ENCODE measurements at places on chromosomes 7 and 10. TPM values are rescaled to one million over a fixed set of nuclear protein-coding genes. Genes with fewer than 3 reads are reported as not detected.

NUDT13 gene
- 40.4 TPM for total RNA-seq

RET gene
- total RNA-seq = 0.38 TPM

DNA sequence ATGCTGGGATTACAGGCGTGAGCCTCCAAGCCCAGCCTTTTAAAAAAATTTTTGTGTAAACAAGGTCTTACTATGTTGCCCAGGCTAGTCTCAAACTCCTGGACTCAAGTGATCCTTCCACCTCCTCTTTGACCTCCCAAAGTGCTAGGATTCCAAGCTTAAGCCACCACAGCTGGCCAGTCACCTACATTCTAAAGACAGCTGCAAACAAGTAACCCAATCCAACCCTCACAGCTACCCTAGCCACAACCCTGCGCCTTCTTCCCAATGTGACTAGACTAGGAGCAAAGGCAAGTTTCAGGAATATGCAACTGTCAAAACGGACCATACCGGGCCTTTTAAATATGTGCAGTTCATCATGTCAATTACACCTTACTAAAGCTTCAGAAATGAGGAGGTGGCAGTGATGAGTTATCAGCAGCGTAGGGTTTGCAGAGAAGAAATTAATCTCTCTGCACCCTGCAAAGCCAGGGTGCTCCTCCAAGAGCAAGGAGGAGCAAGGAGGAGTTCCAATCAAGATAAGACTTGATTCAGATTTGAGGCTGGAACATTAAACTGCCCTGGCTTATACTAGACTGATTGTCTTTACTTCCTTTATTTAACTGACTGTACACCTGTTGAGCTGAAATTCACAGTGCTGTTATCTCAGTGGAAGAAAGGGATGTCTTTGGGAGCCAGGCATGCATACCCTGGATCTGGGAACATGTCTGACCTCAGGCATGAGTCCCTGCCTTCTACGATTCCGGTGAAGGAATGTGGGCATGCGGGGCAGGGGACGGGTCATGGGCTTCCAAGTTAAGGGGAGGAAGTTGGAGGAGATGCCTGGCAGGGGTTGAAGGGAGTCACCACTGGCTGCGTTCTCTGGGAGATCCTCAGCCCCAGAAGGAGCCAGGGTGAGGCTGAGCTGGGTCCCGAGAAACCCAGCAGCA lies 15.5 kb upstream of the TMEM120A start:
- DNase-seq = no peak

GRCh38 chr7:80106498-80107113 lies 28.0 kb upstream of the GNAI1 start:
- DNase-seq = no peak

GRCh38 chr10:60948851-60949250 lies 4.9 kb upstream of the RHOBTB1 start:
- no peak for DNase-seq

DNA sequence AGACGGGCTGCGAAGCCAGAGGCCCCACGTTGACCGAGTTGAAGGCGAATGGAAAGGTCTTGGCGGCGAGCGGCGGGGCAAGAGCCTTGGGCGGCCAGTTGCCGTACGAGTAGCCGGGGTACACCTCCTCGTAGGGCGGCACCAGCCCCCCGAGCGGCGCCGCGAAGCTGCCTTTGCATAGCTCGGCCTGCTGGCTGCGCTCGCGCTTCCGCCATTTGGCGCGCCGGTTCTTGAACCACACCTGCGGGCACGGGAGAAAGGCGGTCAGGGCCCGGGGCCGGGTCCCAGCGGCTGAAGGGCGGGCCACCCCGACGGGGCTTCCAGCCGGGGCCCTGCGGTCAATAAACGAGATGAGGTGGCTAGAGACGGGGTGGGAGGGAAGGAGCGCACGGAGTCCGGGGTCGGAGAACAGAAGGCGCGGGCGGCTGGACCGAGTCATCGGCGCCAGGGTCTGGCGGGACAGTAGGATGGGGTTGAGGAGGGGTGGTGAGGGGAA lies 4.8 kb downstream of the ELOVL3 start:
- no peak for DNase-seq

DNA sequence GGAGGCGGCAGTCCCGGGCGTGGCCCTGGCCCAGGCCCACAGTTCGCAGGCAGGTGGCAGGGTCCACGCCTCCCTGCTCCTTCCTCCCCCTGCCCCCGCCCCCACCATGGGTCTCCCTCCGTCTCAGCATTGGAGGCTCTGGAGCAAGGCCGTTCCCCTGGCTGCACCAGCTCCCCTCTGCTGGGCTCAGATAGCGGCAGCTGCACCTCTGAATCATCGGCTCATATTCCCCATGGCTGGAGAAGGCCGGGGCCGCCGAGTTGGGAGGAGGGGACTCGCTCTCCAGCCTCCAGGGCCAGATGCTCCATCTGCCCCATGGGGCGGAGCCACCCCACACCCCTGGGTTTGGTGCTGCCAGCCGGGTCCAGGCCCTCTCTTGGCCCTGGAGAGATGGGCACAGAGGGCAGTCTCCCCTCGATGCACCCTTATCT lies 145.0 kb downstream of the ELFN1 start:
- no peak for DNase-seq

DNA sequence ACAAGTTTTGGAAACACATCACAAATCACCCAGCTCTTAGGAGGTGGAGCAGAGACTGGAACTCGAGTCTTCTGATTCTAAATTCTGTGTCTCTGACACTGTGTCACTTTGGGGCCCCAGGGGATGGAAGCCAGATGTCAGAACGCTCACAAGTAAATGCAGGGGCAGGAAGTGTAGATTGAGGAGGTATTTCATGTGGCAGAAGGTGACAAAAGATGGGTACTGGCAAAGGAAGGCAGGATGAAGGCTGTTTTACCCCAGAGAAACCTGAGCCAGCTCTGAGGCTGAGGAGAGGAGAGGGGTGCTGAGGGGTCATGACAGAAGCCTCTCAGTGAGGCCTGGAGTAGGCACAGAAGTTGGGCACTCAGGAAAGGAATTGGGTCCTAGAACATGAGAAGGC lies 6.0 kb upstream of the PURB start:
- DNase-seq = no peak

DNA sequence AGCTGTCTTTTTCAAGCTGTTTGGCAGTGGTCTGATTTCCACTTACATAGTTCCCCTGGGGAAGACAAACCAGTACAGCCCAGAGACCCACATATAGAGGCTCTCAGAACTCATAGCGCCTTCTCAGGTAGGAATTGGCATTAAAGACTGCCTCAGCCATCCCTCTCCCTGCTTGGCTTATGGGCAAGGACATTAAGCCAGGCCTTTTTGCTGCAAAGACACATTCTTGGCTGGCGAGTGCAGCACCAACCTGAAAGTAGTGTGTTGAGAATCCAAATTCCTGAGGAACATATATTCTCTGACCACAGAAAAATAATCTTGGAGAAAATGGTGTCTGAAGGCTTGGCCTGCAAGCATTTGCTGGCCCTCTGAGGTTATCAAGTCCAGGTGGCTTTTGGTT lies 39.2 kb upstream of the HPS1 start:
- DNase-seq = peak; percentile 38

PRKG1 gene
- total RNA-seq = 0.22 TPM

DNA sequence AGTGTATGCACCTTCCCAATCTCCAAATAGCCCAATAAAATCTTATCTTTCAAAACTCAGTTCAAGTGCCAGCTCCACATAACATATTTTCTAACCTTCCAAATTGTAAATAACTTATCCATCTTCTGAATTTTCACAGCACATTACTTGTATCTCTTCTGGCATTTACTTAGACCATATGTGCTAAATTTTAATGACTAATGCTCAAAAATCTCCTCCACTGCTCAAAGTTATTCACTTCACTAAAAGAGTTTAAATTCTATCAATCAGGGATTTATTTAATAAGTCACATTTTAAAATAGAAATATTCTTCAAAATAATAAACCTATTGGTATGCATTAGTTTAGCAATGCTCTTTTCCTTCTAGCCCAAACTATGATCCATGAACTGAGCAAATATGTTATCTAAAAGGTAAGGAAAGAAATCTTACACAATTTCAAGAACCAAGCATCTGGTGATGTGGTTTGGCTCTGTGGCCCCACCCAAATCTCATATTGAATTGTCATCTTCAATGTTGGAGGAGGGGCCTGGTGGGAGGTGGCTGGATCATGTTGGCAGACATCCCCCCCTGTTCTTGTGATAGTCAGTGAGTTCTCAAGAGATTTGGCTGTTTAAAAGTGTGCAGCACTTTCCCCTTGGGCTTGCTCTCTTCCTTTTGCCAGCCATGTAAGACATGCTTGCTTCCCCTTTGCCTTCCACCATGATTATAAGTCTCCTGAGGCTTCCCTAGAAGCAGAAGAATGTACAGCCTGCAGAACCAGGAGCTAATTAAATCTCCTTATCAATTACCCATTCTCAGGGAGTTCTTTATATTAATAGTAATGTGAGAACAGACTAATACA lies 28.1 kb upstream of the GPR22 start:
- no peak for DNase-seq

- peak; percentile 75 for DNase-seq
Measured at GRCh38 chr10:94123258-94123995, 129.7 kb downstream of the PLCE1 start.

- no peak for DNase-seq
Measured at GRCh38 chr10:106981452-106982075, 182.9 kb downstream of the SORCS1 start.
